ENCODE measurements at places on chromosomes 6 and 20.
A peak's percentile ranks its signal among the peaks of the same experiment; 100 is the strongest.

- no peak for ATAC-seq
These were observed 24.9 kb downstream of the FYN start for GRCh38 chr6:111848262-111848812.

DNA sequence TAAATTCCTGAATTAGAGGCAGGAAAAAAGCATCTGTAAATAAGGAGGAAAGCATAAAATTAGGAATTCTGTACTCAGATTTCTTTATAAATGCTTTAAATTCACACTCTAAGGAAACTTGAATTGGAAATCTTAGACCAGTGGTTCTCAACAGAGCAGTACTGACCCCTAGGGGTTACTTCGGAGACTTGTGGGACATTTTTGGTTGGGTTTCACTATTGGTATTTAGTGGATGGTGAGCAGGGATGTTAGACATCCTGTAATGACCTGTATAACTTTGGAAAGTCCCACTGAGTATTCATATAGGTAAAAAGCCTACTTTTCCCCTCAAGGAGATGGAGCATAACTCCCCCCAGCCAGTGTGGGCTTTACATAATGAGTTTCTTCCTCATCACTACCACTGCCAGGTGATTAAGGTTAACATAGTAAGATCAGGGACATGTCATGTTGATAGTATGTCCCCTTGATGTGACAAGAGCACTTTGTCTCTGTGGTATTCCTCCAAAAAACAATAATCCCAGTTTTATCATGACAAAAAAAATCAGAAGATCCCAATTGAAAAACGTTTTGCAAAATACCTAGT lies 31.0 kb downstream of the GLO1 start:
- peak; percentile 92 for ATAC-seq

DNA sequence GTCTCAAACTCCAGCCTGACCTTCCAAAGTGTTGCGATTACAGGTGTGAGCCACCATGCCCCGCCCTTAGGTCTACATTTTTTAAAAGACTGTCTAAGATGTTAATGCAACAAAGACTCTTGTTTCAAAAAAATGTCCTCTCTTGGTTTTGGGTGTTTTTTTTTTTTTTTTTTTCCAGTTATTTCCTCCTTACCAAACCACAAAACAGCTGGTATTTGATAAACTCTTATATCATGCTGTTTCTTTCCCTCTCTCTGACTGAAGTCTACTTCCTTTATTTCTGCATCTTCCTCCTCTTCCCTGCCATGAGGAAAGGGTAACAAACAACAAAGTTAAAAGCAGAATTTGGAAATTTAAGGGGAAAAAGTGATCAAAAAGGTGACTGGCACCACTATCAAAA lies 21.2 kb downstream of the STK38 start:
- ATAC-seq, result no peak

GRCh38 chr6:135280375-135281136 lies 99.4 kb downstream of the MYB start:
- ATAC-seq, result no peak

DNA sequence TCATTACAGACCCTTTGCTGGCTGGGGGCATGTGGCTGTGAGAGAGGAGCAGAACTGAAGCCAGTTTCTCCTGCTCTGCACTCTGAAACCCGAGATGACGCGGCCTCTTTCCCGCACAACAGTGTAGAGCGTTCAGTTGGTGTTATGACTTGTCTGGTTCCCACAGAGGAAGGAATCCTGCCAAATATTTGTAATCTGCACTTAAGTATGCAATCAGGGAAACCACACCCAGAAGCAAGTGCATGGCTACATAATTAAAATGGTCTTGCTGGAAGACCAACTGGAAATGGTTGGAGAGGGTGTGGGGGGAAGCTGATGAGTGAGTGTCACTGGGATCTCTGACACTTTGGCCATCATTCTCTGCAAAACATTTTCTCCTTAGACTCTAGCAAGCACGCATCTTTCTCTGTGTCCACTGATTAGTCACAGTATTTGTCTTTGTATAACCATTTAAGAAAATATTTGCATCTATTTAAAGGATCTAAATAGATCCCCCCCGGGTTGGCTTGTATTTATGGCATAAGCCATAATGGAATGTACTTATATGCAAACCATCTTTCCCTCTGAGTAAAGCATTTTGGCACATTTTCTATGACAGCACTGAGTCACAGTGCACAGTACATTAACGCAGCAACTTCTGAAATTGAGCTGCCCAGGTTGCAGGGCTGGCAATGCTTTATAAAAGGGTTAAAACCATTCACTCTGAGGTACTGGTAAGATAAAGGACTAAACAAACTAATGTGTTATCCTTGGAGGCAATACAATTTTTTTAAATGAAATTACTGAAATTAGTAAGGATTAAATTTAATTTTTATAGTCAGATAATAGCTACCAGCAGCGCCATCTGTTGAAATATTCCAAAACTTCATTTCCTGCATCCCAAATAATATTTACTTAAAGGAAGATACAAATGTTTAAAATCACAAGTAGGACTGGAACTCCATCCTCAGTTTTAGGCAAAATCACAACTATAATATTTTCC lies 76.7 kb downstream of the FOXC1 start:
- no peak for ATAC-seq

- no peak for ATAC-seq
These were observed 81.3 kb downstream of the HMGCLL1 start for GRCh38 chr6:55497694-55498093.

- ATAC-seq, result no peak
These were observed 3.6 kb downstream of the GTSF1L start for GRCh38 chr20:43723186-43723585.

- ATAC-seq, result no peak
These were observed 164.9 kb downstream of the SCML4 start for GRCh38 chr6:107658920-107659865.

- ATAC-seq, result no peak
These were observed at the start of gene ESR1 for GRCh38 chr6:151807513-151808370. Gene ESR1 (plus strand): TSS chr6:151807682. CDS start chr6:151807913, 231 bp downstream.

- peak; percentile 47 for ATAC-seq
These were observed at the start of gene ELOVL2 for GRCh38 chr6:11043961-11044711. Gene ELOVL2 (minus strand): TSS chr6:11044305. CDS start chr6:11044230, 75 bp downstream.
